ENCODE measurements at places on chromosomes 1 and 21.

DNA sequence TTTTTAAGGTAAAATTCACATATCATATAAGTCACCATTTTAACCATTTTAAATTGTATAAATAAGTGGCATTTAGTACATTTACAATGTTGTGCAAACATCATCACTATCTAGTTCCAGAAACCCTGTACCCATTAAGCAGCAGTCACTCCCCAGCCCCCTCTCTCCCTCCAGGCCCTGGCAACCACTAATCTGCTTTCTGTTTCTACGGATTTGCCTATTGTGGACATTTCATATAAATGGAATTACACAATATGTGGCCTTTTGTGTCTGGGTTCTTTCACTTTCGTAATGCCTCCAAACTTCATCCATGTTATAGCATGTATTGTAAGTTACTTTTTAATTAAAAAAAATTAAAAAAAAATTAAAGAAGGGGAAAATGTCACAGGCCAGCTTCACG is 58.0 kb upstream of the RAB3GAP2 start:
- no peak for DNase-seq

GRCh38 chr1:234875953-234876855 is 252.4 kb downstream of the TOMM20 start:
- no peak for DNase-seq

GRCh38 chr1:3603156-3603555 is 8.2 kb downstream of the MEGF6 start:
- DNase-seq = no peak

- DNase-seq = no peak
Measured at GRCh38 chr1:22557341-22557950, 5.8 kb upstream of the EPHA8 start.

DNA sequence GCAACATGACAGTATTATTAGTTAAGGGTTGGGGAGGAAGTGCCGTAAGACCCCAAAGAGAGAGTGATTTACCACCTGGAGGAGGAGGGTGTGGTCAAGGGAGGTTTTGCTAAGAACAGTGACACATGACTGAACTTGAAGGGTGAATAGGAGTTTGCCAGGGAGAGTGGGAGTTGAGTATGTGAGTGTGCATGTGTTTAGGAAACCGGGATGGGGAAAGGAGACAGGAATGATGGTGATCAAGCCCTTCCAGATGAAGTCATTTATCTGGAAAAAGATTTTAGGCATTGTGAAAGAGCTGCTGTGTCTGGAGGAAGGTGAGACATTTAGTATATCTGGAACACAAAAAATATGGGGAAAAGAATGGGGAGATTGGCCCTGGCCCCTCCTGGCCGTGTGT is 28.1 kb upstream of the IL10 start:
- DNase-seq = no peak

GRCh38 chr1:155012026-155012546 is 9.5 kb downstream of the ZBTB7B start:
- DNase-seq = no peak

GRCh38 chr1:36322786-36323635 is 434 bp downstream of the EVA1B start:
- DNase-seq = peak; percentile 23

DNA sequence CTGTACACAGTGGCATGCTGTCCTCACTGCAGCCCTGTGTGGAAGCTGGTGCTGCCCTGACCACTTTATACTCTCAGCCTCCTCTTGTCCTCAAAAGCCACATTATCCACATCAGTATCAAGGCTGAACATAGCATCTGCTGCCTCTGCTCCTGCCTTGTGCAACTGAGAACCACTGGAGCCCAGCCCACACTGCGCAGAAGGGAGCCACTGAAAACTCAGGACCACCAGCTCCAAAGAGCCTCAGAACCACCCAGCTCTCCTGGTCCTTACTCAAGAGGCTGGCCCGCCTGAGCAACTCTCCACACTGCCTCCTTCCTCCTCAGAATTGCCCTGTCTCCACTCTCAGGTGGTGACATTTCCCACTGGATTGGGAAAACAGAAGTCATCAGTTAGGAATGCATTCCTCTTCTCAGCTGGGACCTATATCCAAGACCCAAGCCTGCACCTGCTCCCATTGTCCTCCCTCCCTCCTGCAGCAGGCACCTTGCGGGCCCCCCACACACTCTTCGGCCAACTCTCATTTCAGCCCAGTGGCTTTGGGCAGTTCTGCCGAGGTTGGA is 7.0 kb upstream of the KISS1 start:
- no peak for DNase-seq

DNA sequence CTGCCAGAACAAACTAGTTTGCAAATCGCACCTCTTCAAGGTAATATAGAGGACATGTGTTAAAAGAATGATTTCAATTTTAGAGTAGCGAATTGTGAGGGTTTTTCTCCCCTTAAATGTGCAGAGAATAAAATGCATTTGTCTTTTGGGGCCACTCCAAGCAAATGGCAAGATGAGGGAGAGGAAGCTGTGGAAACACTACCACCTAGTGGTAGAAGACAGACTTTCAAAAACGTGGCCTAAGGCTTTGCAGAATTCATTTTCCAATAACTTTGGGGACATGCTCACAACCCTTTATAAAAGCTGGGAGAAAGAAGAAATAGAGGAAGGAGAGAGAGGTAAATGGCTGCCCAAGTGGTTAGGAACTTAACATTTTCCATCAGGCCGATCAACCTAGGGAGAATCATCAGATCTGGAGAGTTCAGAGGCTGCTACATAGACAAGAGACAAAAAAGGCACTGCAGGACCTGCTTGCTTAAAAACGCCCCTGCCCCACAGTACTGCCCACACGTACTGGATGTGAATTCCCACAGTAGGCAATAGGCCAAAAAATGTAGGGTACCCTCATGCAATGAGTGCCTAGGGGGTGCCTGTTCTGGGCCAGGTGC is 15.7 kb upstream of the RCAN1 start:
- DNase-seq = peak; percentile 39

- DNase-seq = no peak
Measured at GRCh38 chr1:32405672-32406467, 11.6 kb upstream of the BSDC1 start.

DNA sequence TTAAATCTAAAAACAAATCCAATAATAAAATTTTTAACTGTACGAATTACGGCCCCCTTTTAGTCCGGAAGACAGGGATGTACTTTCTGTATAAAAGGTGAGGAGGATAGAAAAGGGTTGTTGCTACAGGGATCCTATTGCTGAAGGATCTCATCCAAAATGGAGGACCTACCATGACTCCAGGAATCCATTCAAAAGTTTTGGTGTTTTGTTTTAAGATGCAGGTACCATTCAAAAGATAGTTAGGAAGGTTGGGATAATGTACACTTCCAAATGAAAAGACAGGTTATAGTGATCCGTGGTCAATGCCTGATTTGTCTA is 1.3 kb upstream of the ENAH start:
- no peak for DNase-seq

DNA sequence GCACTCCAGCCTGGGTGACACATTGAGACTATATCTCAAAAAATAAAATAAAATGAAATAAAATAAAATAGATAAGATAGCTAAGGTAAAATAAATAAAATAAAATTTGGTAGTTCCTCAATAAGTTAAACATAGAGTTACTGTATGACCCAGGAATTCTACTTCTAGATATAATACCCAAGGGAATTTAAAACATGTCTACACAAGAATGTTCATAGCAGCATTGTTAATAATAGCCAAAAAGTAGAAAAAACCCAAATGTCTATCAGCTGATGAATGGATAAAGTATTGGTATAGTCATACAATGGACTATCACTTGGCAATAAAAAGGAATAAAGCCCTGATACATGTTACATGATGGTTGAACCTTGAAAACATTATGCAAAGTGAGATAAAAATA is 47.8 kb downstream of the CEP350 start:
- DNase-seq = no peak

DNA sequence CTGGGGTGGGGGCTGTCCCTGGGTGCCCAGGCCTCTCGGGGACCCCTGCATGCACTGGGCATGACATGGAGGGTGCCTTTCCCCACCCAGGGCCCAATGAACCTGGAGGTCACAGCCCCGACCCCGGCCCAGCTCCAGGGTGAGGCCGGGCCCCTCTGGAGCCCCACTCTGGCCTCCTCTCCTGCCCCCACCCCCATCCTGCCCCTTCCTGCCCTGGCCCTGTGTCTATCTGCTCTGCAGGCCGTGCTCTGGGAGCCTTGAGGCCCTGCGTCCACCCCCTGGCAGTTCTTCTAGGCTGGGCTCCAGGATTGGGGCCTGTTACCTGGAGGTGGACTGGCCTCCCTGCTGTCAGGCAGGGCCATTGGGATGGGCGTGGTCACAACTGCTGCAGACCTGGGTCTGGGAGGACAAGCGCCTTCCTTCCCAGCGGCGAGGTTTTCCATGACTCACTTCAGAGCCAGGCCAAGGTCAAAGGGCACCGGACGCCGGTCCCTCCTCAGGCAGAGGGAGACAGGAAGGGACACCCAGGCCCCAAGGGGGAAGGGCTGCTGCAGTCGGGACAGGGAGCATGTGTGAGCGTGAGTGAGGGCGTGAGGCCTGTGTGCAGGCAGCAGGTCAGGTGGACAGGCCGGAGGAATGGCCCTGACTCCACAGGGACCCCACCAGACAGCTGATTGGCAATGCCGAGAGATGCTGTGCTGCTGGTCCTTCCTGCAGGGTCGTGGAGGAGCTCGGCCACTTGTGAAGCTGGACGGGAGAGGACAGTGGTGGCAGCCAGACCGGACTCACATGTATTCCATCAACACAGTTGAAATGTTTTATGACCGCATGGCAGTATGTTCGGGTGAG is 31.1 kb upstream of the POFUT2 start:
- no peak for DNase-seq

- no peak for DNase-seq
Measured at GRCh38 chr1:167100730-167101129, 6.9 kb downstream of the STYXL2 start.

GRCh38 chr1:153623101-153623500 is 4.2 kb downstream of the S100A13 start:
- no peak for DNase-seq

GRCh38 chr1:42221952-42222606 is 57.5 kb upstream of the GUCA2A start:
- no peak for DNase-seq

GRCh38 chr21:39169906-39170305 is 13.3 kb downstream of the PSMG1 start:
- no peak for DNase-seq

- DNase-seq = no peak
Measured at GRCh38 chr1:10890491-10891071, 94.1 kb upstream of the CASZ1 start.

- no peak for DNase-seq
Measured at GRCh38 chr1:187790724-187791123, 962.0 kb downstream of the PLA2G4A start.

- no peak for DNase-seq
Measured at GRCh38 chr1:157961805-157962762, 31.4 kb upstream of the KIRREL1 start.

- DNase-seq = peak; percentile 49
Measured at GRCh38 chr1:157163273-157164127, 25.3 kb upstream of the ETV3 start.

DNA sequence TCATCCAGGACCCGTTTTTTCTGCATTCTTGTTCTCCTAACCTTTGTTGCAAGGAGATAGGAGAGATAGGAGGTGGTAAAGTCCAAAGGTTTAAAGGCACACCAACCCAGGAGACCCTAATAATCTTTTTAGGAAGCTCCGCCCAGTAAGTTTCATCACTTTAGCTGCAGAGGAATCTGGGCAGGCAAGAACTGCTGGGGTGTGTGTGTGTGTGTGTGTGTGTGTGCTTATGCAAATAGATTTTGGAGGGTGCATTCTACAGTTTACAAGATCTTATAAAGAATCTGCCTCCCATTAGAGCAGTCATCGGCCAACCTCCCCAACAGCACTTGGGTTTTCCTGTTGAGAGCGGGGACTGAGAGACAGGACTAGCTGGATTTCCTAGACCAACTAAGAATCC is 3.9 kb upstream of the IL10 start:
- no peak for DNase-seq

DNA sequence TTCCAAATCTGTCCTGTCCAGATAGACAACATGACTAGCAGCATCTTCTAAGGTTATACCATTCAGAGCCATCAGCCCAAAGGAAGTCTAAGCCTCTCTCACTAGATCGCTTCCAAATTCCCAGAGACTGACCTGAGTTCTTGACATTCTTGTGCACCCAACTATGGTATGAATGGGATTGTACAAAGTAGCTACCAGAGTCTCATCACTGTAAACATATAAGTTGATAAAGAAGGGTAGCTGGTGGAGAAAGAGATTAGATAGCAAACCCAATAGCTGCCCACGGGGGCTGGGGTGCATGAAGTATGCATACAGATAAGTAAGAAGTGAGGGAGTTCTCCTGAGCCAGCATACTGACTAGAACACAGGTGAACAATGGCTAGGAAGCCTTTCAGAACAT is 180.0 kb downstream of the PLPP3 start:
- DNase-seq = no peak

GRCh38 chr1:207021139-207021861 is 11.3 kb downstream of the C1orf116 start:
- DNase-seq = no peak

DNA sequence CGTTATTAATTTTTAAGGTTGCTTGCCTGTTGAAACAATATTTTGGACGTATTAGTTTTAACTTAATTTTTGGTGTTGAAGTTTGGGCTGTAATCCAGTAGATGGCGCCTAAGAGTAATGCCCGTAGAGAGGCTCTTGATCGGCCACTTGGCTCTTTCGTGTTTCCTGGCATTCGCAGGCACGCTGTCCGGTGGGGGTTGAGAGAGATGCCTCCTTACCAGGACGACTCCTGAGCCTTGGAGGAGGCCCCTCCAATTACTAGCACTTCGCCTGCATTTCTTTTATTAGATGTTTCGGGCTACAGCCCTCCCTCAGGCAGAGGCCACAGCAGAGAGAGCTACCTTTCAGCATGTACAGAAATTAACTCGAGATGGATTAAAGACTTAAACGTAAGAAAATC is 12.0 kb downstream of the OR2M4 start:
- DNase-seq = peak; percentile 12

GRCh38 chr1:158248118-158248517 is 6.1 kb upstream of the CD1A start:
- DNase-seq = peak; percentile 78

DNA sequence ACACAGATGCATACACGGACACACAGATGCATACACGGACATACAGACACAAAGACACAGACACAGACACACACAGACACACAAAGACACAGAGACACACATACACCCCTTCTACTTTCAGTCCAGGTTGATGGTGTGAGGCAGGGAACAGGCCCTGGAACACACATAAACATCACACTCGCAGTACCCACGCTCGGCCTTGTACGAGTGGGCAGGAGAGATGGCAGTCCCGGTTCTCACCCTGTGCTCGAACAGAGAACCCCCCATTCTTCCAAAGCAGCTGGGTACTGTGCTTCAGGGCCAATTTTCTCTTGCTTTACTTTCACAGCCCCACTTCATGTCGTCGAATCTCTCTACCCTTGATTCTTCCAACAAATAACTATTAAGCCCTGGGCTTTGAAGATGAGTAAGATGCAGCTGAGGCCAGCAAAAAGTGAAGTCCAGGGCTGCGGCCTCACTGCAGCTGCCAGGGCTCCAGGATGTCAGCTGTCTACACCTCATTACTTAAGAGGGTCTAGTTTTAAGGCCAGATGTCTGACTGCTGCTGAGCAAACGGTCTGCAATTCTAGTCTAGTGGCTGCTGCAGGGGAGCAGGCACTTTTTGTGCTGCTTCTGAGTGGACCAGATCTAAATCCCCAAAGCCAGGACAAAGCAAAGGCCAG is 90.1 kb downstream of the PGBD5 start:
- DNase-seq = no peak
